Activated CD8-positive, alpha-beta T cell treated with anti-CD3 and anti-CD28 coated beads for 36 hours (primary cell): ENCODE measurements at places on chromosomes 2 and 18.

GRCh38 chr2:112712903-112713584 is 7.8 kb upstream of the NT5DC4 start:
- peak; percentile 73 for DNase-seq

- peak; percentile 28 for DNase-seq
Measured at GRCh38 chr2:238881353-238882081, 33.6 kb downstream of the TWIST2 start.

GRCh38 chr2:116810071-116810470 is 1004.4 kb upstream of the DDX18 start:
- DNase-seq, result no peak

DNA sequence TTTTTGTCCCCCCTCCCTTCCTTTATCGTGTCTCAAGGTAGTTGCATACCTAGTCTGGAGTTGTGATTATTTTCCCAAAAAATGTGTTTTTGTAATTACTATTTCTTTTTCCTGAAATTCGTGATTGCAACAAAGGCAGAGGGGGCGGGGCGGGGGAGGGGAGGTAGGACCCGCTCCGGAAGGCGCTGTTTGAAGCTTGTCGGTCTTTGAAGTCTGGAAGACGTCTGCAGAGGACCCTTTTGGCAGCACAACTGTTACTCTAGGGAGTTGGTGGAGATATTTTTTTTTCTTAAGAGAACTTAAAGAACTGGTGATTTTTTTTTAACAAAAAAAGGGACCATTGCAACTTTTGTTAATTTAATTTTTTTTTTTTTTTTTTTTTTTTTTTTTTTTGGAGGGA is 2.1 kb downstream of the SOX11 start:
- no peak for DNase-seq

DNA sequence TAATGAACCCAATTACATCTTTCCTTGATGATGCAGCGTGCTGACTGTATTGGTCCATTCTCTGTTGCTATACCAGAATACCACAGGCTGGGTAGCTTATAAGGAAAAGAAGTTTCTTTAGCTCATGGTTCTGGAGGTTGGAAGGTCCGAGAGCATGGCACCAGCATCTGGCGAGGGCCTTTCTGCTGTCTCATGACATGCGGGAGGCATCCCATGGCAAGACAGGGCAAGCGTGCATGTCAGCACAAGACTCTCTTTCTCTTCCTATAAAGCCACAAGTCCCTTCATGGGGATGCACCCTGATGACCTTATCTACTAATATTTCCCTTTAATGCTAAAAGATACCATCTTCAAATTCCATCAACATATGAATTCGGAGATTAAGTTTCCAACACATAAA is 122.8 kb upstream of the FHL2 start:
- DNase-seq, result no peak

GRCh38 chr18:814300-815084 is 2.5 kb upstream of the YES1 start:
- peak; percentile 26 for DNase-seq

DNA sequence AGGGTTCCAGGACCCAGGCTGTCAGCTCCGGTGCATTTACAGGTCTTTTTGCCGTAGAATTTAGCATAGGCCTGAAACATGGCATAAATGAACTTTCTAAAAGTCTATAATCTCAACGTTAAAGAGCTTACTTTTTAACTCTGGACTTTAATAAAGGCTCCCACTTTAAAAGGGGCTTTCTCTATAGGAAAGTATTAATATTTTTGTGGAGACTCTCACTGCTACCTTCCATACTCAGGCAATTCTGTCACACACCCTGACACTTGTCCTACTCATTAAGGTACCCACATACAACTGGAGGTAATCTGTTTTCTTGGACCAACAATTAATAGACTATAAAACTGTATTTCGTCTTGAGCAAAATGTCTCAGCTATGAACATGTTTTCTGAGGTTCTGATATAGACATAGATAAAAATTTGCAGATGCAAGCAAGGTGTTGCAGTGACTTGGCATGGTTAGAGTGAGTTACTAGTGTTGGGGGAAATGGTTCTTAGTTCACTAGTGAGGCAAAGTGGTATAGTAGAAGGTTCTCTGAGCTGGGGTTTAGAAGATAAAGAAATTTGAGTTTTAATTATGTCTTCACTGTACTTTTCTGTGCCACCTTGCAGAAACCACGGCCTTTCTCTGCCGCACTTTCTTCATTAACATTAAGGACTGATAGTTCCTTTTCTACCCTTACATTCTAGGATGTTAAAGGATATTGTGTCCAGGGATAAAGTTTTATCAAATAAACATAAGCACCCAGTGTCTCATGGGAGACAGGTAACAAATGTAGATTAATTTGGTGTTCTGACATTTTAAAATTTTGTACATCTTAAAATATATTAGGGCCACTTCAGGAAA is 10.8 kb upstream of the NR4A2 start:
- DNase-seq, result no peak
